ENCODE measurements at places on chromosomes 4 and X.

GRCh38 chr4:8314691-8315255 is 45.2 kb downstream of the HTRA3 start:
- no peak for DNase-seq

GRCh38 chr4:39606747-39607146 is 31.9 kb downstream of the SMIM14 start:
- DNase-seq, result no peak

DNA sequence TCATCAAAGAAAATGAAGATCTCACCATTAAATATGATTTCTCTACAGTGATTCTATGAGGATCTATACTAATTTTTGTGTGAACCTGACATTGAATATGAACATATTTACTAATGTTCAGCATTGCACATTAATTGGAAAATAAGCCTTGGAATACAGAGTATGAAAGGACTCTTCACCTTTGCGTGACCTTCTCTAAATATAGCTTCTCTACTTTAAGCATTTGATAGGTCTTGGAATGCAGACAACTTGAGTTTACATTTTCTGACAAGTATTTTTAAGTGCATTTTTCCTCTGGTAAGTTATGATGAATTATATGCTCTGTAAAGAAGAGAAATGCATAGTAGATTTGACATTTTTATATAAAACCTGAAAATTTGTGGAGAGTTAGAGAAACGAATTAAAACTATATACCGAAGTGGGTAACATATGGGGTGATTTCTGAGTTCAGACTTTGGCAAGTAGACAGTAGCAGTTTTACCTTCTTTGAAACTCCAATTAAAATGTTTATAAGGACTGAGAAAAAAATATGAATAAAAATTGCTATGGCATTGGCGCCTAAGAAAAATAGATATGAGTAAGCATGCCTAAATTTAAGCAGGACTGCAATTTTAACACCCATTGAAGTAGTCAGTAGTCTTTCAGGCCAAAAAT is 371.9 kb downstream of the GABRG1 start:
- DNase-seq, result no peak

- peak; percentile 11 for DNase-seq
These were observed at the start of gene AMOT for GRCh38 chrX:112840382-112841113. AMOT (minus strand) TSS chrX:112840831; CDS start chrX:112823126, 17,705 bp downstream.

GRCh38 chr4:8343262-8343966 is 73.9 kb downstream of the HTRA3 start:
- no peak for DNase-seq

DNA sequence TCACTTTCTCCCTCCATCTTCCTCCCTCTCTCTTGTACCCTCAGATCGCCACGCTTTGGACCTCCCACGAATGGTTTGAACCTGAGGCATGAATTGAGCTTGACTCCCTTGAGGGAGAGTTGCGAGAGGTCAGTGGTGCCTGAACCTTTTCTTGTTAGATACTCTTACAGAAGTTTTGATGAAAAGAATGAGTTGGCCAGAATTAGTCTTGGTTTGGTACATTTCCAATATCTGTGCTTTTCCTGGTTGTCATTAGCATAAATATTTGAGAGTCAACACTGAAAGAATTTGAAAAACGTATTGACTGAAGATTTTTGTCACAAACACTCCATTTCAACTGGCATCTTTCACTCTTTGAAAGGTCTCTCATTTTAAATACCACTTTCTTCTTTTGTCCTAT is 510.6 kb upstream of the DIPK2B start:
- DNase-seq, result no peak

DNA sequence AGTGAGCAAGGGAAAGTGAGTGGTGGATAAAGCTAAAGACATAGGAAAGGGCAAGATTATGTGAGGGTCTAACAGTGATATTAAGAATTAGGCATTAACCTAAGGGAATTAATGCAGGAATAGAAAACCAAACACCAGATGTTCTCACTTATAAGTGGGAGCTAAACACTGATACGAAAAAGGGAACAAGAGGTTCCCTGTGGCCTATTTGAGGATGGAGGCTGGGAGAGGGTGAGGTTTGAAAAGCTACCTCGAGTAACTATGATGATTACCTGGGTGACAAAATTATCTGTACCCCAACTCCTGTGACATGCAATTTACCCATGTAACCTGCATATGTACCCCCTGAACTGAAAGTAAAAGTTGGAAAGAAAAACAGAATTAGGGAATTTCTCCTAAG is 79.0 kb downstream of the ANXA3 start:
- no peak for DNase-seq

DNA sequence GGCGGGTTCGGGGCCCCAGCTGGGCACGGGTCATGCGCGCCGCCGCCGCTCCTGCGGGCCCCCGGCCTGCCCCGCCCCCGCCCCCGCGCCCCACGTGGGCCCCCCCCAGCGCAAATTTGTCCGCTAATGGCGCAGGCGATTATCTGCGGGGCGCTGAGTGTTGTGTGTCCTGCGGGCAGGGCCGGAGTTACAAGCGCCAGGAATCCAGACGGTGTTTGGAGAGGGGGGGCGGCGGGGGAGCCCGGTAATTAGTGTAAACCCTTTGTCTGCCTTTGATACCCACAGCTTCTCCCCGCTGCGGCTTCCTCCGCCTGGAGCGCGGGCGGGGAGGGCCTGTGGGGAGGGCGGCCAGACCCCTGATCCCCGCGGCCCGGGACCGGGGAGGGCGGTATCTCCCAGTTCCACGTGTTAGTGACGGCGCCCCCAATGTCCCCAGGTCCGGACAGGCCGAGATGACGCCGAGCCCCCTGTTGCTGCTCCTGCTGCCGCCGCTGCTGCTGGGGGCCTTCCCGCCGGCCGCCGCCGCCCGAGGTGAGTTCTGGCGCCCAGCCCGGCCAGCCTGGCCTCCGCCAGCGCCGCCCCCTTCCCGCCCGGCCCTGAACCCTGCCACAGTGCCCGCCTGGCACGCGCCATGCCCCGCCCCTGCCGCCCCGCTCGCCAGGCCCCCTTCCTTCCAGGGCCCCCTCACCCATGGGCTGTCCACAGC is 761 bp downstream of the FGFRL1 start:
- DNase-seq, result no peak

DNA sequence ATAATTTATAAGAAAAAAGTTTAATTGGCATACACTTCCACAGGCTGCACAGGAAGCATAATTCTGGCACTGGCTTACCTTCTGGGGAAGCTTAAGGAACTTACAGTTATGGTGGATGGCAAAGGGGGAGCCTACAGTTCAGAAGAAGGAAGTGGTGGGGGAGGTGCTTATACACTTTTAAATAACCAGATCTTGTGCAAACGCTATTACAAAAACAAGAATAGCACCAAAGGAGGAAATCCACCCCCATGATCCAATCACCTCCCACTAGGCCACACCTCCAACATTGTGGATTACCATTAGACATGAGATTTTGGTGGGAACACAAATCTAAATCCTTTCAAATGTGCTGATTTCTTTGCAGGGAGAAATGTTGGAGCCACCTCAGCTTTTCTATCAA is 287.7 kb downstream of the CPXCR1 start:
- no peak for DNase-seq

- DNase-seq, result no peak
These were observed 14.6 kb downstream of the SMAD1 start for GRCh38 chr4:145496292-145496691.

GRCh38 chr4:953574-953915 is 19.8 kb downstream of the DGKQ start:
- no peak for DNase-seq

DNA sequence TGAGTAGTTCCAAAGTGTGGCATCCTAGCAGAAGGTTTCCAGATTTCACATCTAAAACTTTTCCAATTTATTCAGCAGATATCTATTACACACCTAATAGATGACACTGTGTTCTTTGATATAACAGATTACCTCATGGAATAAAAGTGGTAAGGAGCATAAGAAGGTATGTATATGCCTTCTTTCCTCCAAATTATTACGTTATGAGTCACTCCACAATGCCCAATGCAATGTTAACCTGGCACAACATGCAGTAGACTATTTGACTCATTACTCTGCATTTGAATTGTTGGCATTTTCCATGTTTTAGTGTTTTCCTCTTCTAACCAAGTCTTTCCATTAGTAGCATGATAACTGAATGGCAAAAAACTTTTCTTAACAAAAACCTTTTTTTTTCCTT is 383.6 kb downstream of the ADGRL3 start:
- DNase-seq, result no peak

DNA sequence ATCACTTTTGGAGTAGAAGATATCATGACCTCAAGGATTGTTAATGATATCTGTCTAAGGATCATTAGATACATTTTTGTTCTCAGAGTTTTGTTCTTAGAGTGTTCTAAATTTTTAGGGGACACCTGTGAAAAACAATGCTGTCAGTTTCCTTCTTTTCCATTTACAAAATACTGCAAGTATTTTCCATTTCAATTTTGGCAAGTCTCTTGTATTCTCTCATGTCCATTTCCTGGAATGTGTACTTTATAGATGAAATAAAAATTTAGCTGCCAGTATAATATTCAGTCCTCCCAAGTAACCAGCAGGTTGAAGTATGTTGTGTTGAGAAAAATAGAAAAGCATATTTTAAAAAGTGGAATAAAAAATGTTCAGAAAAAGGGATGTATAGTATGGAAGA is 117.9 kb upstream of the HPGD start:
- no peak for DNase-seq

DNA sequence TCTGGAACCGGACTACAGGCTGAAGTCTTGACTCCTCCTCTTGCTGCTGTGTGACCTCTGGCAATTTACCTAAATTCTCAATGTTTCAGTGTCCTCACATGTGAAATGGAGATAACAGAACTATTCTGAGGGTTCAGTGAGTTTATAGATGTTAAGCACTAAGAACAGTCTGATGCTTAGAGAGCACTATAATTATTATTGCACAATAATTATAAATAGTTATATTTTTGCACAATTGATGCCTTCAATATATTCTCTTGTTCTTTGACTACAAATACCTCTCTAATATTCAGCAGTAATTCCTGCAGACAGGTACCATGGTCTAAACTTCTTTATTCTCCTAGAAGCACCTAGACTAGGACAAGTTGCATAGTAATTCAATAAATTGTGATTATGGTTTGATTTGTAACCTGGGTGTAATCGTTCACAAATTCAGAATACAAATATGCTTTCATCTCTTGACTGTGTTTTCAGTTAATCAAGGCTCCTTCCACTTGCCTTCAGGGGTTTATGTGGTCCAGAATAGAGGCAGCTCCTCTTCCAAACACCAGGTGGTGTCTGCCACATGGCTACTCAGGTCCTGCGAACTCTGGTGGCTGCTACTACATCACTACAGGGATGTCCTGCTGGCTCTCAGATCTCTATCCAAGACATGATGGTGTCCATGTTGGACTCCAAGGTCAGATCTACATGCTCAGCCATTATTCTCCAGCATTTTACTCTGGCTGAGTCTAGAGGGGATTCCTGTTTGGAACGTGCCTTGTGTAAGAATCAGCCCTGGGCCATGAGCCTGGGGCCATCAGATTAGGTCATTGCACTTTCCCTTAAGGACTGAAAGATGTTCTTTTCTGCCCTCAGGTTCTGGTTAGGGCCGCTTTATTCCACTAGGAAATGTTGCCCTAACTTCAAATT is 103.4 kb downstream of the QRFPR start:
- DNase-seq, result no peak

DNA sequence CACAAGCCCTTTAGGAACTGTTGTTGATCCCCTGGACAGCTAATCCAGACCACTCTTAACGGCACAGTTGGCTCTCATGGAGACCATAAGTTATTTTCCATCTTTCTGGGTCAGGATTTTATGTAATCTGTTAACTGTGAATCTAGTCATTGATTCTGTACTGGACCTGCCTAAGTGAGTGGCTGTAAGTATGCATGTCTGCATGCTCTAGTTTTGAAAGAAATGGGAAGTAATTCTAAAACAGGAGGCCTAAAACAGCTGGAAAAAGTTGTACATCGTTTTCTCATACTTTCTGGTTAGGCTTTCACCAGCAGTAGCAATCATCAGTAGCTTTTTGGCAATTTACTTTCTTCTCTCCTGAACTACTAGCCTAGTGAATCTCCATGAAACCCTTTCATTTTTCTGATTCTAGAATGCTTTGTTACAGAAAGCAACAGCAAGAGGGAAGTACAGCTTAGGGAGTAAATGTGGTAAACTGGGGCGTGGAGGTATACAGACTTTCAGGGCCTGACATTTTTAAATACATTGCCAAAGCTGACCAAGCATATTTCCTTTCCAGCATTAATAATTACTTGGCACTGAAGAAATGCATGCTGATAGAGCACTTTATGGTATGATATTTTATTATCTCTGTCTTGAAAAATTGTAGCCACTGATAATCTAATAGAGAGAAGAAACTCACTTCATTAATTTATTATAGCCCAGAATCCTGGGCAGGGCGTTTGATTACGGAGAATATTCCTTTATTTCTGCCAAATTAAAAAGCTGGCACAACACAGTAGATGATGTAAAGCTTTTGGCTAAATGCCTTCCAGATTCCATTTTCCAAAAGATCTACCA is 202.7 kb downstream of the BANK1 start:
- DNase-seq, result no peak

- DNase-seq, result no peak
These were observed 39.7 kb downstream of the AKAP4 start for GRCh38 chrX:50161127-50161526.

DNA sequence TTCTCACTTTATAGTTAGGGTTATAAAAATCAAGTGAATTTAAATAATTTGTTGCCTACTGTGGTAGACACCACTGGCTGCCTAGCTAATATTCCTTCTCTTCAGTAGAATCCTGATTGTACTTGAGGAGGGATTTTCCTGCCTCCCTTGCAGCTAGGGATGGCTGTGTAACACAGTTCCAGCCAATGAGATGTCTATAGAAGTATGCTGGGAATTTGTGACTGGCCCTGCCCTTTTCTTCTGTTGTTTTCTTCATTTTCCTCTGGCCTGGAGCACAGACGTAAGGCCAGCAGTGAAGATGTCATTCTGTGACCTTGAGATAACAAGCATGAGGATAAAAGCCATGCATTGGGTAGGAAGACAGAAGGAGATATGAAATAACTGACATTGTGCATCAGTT is 145.1 kb downstream of the MGST2 start:
- no peak for DNase-seq

DNA sequence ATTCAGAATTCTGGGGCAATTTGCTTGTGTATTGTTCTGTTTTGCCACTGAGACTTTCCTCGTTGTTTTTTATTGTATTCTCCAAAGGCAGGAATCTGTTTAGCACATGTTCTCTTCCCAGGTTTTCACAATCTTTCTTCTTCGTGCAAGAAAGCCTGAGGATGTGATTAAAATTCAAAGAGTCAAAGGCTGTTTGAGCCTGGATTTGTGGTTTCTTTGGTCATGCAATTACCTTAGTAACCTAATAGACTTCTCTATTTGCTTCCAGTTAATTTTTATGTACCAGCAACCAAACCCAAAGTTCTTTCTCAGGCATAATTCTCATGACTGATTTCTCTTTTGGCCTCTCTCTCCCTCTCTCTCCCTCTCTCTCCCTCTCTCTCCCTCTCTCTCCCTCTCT is 1420.1 kb upstream of the TENM3 start:
- DNase-seq, result no peak

GRCh38 chr4:182642831-182643230 is 274.4 kb downstream of the DCTD start:
- peak; percentile 56 for DNase-seq

GRCh38 chrX:111207851-111208250 is 62.4 kb downstream of the CAPN6 start:
- DNase-seq, result no peak

GRCh38 chrX:150411656-150412055 is 48.5 kb downstream of the MAMLD1 start:
- no peak for DNase-seq

GRCh38 chr4:122525865-122526264 is 69.3 kb upstream of the IL2 start:
- DNase-seq, result no peak

GRCh38 chr4:3445829-3446545 is 4.2 kb downstream of the HGFAC start:
- DNase-seq, result no peak

Measured in brain microvascular endothelial cell (primary cell).